ENCODE measurements at places on chromosomes 7 and 10. TPM values are rescaled to one million over a fixed set of nuclear protein-coding genes. Genes with fewer than 3 reads are reported as not detected.
A peak's percentile ranks its signal among the peaks of the same experiment; 100 is the strongest.

Gene CYP2W1
- 0.32 TPM for total RNA-seq

Gene SPDYE16
- 0.31 TPM for total RNA-seq

Gene SLC18A3
- not detected for total RNA-seq

GRCh38 chr7:8109196-8110022 is 140.8 kb downstream of the GLCCI1 start:
- DNase-seq: no peak

DNA sequence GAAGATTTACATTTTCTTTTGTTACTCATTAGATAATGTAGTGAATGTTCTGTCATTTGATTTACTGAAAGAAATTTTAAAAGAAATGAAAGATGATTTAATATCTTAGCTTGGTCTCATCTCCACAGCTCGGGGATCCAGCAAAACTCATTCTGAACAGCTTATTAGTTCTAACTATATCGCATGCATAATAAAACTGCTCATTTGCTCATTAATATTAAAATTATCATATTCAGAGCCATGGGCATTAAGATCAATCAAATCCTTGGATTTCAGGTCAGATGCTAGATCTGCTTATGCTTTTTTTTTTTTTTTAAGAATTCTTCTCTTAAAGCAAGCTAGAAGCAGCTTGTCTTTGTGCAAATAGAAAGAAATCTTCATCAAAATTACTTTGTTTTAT is 246.1 kb downstream of the FOXP2 start:
- no peak for DNase-seq

DNA sequence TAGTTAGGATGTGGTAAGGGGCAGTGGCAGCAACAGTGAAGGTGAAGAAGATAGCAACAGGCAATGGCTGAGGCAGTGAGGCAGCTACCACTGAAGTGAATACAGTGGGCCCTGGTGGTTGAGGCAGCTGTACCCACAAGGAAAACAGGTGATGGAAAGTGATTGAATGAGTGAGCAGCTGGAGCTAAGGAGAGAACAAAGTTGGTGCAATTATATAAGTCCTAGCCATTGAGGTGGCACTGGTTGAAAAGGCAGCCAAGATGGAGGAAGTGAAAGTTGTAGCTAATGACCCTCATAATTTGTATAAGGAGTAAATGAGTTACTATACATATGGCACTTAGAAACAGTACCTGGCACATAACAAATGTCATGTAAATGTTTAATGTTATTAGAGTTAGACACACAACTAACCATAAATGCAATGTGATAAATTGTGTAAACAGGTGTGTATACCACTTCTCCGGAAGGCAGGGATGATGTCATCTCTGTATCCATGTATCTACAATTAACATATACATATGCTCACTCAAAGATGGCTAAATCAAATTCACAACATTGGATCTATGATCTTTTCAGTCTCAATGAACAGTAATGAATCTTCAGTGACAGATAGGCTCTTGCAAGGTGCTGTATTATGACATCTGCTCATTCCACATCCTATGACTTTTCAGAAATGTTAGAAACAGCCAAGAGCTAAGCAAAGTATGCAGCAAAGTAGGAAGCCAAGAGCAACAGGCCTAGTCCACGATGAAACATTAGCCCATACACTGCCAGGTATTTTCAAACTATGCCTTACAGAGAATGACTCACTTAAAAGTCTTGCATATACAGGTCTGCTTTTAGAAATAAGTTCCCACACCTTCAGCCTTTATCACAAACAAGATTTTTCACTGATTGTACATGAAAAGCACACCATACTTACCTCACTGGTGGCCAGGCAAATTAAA is 10.7 kb downstream of the XPNPEP1 start:
- DNase-seq: no peak

DNA sequence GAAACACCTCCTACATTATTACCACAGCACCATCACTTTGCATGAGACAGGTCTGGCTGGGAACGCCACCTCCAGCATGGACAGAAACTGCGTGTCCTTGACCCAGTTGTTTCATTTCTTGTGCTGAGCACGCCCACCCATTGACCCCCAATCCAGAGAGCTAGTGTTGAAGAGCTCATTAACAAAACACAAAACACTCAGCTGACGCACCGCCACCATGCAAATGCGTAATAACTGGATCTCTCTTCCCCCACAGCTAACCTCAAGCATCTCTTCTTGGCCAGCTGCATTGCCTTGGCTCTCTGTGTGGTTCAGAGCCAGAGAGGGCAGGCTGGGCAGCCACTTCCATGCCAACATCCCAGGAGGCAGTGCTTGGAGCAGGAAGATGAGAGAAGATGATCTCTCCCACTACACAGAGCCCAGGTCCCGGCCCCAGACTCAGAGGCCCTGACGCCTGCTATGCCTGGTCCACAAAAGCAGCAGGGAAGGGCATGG is 173.5 kb downstream of the PLXNA4 start:
- DNase-seq: no peak

DNA sequence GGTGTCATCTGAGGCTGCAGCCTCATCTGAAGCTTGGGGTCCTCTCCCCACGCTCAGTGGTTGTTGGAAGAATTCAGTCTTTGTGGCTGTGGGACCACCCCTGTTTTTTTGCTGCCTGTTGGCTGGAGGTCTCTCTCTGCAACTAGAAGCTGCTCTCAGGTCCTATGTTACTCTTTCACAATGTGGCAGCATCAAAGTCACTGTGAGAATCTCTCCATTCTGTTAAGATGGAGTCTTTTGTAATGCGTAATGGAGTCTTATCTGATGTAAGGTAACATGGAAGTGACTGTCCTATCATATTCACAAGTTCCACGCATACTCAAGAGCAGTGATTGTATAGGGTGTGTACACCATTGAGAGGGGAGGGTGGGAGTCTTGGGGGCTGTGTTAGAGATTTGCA is 24.9 kb downstream of the TSPAN13 start:
- no peak for DNase-seq

Gene CALML5
- not detected for total RNA-seq

Gene LBX1
- total RNA-seq: not detected

Gene NAT16
- total RNA-seq: 0.43 TPM

Gene SPACDR
- total RNA-seq: 0.28 TPM

DNA sequence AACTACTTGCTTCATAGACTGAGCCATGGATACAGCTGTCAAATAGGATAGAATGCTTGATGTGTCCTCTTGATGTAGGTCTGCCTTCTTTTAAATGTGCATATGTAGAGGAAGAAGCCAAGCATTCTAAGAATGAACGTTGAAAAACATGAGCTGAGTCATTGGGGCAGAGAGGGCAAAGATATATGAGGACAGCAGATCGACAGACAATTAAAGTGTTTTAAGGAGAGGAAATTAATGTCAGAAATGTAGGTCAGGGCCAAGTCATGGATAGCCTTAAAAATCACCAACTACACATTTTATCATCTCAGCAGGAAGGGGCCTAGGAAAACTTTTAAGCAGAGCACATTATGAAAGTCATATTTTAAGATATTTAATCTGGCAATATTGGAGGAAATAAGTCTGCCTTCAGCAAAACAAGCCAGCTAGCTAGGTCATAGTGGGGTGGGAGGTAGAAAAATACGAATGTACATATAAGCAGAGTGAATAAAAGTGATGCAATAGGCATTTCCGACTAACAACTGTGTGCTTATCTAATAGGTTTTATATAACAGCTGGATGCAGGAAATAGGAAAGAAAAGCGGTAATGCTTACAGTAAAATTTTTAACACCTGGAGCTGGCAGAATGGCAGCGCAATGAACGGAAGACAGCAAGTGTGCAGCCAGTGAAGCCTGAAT is 638.3 kb upstream of the TPK1 start:
- no peak for DNase-seq

DNA sequence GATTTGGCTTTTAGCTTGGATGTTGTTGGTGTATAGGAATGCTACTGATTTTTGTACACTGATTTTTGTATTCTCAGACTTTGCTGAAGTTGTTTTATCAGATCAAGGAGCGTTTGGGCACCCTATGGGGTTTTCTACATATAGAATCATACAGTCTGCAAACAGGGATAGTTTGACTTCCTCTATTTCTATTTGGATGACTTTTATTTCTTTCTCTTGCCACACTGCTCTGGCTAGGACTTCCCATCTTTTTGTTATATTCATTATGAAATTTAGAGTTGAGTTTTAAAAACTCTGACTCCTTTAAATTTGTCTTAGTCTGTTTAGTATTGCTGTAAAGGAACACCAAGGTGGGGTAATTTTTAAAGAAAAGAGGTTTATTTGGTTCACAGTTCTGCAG is 4.7 kb downstream of the ZNF786 start:
- no peak for DNase-seq

DNA sequence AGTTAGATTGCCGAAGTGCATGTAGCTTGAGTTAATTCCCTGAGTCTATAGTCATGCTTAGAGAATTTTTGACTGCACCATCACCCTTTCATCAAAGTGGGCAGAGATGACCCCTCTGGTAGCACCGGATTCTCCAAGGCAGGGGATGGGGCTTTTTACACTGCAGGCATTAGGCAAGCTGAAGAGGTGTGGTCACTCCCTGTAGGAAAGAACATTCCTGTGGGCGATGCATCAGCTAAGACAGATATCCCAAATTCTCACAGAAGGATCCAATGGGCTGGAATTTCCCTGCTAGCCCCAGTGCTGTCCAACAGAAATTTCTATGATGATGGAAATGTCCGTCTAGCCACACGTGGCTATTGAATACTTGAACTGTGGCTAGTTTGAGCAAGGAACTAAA is 118.2 kb downstream of the ADAM12 start:
- DNase-seq: no peak

DNA sequence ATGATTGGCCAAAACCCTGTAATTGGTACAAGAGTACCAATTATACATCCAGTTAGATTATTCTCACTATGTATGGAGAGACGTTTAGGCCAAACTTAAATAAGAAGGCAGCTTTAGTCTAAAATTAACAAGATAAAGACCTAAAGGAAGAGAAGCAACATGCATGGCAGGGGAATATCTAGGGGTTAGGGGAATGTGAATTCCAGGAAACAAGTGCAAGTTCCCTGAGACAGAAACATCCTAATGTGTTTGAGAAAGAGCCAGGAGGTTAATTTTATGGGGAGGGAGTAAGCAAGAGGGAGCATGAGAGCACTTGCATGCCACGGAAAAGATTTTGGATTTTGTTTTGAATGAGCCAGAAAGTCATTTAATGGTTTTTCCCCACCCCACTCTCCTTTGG is 39.6 kb upstream of the CCDC6 start:
- DNase-seq: no peak

Gene ZNF248
- 3.8 TPM for total RNA-seq

DNA sequence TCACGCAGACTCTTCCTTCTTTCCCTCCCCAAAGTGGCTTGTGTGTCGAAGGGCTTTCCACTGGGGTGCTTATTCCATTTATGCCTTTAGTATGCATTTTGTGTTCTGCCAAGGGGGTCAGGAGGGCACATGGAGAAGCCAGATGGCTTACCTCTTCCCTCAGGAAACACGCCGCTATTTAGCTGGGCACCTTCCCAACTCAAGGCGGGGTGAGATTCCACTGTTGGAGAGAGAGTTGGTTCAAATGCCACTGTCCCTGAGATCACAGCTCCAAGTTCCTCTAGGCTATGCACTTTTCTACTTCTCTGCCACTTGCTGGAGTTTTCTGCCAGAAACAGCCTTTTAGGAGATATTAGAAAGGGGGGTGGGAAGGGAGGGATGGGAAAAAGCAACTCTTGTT is 1091.8 kb downstream of the LRMDA start:
- no peak for DNase-seq

GRCh38 chr7:128829391-128830166 is 627 bp upstream of the FLNC start:
- DNase-seq: peak; percentile 28

Gene TMEM243
- 14.2 TPM for total RNA-seq

GRCh38 chr10:13047529-13048206 is 46.2 kb upstream of the CCDC3 start:
- no peak for DNase-seq

DNA sequence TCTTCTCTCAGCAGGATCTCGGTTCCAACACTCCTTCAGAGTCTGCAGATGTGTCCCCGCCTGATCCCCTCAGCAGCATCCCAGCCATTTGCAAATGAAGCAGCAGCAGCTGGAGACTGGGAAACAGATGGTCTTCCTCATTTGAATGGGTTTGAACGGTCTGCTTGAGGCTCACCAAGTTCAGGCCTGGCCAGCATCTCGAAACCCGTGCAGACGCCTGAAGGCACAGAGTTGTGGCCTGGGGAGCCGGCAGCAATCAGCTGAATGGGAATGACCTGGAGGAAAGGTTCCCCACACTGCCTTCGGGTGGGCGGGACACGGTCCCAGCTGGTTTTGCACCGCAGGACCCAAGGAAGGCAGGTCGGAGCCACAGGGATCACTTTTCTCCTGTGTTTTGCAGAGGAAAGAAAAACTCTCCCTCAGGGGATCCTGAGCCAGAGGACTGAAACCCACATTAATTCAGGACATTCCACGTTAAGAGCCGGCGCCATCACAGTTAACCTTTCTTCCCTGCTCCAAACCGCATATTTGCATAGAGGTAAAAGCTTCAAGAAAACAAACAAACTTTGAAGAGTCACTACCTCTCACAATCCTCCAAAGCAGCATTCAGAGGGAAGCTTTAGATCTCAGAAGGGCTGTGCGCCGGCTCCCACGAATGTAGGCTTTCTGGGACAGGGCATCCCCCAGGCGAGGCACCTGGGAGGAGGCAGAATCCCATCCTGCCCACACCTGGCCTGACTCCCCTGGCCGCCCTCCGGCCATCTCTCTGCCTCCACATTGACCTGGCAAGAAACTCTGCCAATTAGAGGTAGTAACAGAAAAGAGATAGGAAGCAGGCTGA is 17.7 kb downstream of the FGFR2 start:
- DNase-seq: no peak

- DNase-seq: no peak
These were observed 51.6 kb downstream of the FAM204A start for GRCh38 chr10:118290471-118290995.

GRCh38 chr10:88138319-88138848 is 275.0 kb downstream of the PTEN start:
- no peak for DNase-seq

DNA sequence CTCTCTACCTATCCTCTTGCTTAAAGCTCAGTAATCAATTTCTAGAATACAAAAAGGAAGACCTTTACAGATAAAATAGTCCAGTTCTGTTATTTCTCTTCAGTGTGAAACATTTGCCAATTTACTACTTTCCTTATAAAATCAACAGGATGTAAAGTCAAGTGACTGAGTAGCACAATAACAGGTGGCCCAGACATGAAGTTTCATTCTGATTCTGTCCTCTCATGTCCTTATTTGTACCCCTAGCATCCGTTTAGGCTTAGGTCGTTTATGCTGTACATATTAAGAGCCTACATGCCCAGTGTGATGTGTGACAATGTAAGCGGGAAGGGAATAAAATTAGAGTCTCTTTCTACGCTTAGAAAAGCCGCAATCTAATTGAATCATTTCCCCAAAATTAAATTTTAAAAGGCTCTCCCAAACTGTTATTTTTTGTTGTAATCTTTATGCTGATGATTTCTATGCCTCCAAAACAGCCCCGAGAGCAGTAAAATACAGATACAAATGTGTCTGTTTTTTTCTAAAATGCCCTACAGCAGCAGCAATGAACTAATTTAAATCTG is 29.1 kb downstream of the EPC1 start:
- no peak for DNase-seq

Gene AKR1C4
- 0.28 TPM for total RNA-seq

DNA sequence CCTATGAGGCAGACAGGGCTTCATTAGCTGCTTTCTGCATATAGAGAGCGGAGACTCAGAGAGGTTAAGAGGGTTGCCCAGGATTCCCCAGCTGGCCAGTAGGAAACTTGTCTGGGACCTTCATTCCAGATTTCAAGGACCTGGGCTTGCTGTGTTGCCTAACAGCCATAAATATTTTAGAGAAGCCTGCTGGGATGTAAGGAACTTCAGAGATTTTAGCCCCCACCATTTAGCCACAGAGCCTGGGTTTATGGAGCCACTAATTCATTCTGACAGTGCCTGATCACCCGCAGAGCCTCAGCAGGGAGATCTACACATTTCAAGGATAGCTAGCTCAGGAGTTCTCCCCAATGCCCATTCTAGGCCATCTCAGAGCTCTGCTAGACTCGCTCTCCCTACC is 56.6 kb upstream of the TRUB1 start:
- no peak for DNase-seq
